Kidney capillary endothelial cell (primary cell): ENCODE measurements at places on chromosomes 12 and 14.

- DNase-seq, result peak; percentile 42
Observed at GRCh38 chr12:122422730-122423257, 325 bp upstream of the CLIP1 start.

- peak; percentile 45 for DNase-seq
Observed at GRCh38 chr12:20369305-20370013, 1.1 kb downstream of the PDE3A start.

DNA sequence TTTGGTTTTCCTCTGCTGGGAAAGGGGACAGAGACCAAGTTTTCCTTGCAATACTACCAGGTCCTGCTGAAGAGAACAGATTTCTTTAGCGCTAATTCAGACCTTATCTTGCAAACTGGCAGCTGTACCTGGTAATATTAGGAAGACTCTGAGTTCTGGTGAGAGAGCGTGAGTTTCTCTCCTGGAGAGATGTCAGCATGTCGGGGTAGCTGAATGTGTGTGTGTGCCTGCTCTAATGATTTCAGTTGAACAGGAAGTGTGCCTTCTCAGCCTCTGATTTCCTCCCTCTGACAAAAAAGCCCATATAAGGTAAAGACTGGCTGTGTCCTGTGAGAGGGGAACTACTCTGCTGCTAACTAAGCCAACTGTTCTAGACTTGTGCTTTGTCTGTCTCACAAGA is 10.3 kb upstream of the ERP27 start:
- peak; percentile 96 for DNase-seq

- no peak for DNase-seq
Observed at GRCh38 chr12:131372171-131372475, 338.8 kb upstream of the SFSWAP start.

GRCh38 chr14:34043627-34044372 is 92.9 kb upstream of the EGLN3 start:
- peak; percentile 31 for DNase-seq

- DNase-seq, result no peak
Observed at GRCh38 chr12:74885775-74886174, 323.9 kb downstream of the KCNC2 start.

GRCh38 chr12:66036317-66036716 is 94.2 kb downstream of the LLPH start:
- DNase-seq, result peak; percentile 48

DNA sequence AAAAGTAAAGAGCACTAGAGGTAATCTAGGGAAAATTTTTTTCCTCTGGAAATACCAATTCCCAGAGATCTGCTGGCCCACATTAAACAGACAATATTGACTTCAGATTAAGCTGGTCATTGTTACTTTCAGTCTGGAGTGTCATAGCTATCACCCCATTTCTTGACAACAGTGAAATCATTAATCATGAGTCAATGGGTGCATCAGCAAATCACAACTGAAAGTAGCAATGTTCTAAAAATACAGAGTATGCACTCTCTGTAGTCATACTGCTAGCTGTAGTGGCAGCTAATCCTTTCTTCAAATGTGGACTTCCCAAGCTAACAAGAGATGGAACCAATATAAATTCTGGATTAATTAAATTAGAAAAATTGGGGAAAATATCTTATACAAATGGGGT is 129.9 kb downstream of the CPNE8 start:
- no peak for DNase-seq

DNA sequence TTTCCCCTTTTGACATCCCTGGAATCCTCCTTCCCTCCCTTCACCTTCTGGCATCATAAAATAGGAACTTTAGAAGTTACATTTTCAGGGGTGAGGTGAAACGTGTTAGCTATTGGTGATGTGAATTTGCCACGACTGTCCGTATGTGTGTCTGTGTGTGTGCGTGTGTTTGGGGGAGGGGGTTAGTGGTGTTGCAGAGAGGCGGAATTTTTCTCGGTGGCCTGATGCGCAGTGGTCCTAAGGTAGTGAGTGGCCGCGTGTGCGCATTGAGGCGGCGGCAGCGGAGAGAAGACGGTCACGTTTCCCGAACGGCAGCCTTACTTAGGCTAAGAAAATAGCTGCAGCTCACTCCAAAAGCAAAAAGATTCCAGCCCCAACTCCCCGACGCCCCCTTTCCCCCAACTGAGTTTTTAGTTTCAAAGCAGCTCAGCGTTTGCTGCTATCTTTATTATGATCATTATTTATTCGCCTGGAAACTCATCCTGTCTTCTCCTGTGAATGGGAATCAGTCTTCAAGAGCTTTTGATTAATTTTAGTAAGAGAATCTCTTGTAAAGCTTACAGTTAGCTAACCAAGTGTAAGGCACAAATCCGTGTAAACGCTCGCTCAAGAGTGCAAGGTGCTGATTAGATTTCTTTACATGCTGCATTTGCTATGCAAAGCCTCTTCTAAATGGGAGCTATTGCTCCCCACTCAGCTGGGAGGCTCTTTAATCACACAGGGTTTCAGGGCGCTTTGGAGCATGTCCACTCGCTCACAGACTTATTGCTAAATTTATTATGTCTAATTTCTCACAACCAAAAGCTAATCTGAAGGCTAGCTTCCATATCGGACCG is 4.7 kb downstream of the FLRT2 start:
- peak; percentile 26 for DNase-seq

GRCh38 chr12:93877446-93877845 is 200.3 kb downstream of the CRADD start:
- no peak for DNase-seq

- no peak for DNase-seq
Observed at GRCh38 chr12:6053541-6053940, 70.9 kb downstream of the VWF start.

- no peak for DNase-seq
Observed at GRCh38 chr12:53738406-53739213, 11.4 kb upstream of the CALCOCO1 start.

GRCh38 chr12:15497671-15498292 is 175.5 kb downstream of the PTPRO start:
- no peak for DNase-seq

DNA sequence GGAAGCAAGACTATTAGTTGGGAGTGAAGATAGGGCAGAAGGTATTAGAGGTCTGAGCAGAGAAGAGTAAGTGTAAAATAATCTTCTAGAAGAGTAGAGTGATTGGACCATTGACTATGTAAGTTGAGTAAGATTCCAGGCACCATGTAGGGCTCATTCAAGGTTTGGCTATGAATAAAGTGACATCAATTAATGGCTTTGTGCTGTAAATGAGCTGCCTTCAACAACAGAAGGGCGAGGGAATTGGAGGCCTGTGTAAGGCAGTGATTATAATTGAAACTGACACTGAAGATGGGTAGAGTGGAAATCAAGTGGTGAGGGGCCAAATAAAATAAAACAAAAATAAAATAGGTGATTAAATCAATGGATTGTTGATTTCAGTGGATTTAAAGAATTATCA is 26.4 kb downstream of the PTPRQ start:
- no peak for DNase-seq

DNA sequence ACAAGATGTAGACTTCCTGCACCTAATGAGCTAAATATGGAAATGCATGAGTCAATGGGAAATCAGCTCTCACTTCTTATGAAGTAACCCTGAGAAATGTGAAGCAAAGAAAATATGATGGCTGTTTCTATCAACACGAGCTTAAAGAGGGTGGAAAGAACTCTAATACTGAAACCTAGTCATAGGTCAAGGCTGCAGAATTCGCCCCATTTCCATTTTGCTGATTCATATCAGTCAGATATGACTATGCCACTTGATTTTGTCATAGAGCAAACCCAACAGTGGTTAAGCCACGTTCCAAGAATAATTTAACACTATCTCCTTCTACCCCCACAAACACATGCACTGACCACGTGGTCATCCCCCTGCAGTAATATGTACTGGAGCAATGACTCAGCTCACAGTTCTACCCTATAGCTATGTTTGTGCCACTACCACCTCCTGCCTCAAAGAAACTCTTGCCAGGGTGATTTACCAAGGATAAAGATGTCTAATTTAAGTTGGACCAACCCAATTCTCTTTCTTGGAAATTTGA is 157.5 kb downstream of the TMTC3 start:
- DNase-seq, result peak; percentile 82

- peak; percentile 17 for DNase-seq
Observed at GRCh38 chr12:67651132-67651695, 2.7 kb downstream of the DYRK2 start.

GRCh38 chr12:76020731-76021672 is 10.6 kb downstream of the PHLDA1 start:
- DNase-seq, result peak; percentile 81
